SJSA1 (cell line): ENCODE measurements at places on chromosomes 12 and 14. TPM values are rescaled to one million over a fixed set of nuclear protein-coding genes. Genes with fewer than 3 reads are reported as not detected.

Gene ACOT4
- 1.1 and 2.1 TPM in 2 replicates for total RNA-seq

Gene TMTC1
- total RNA-seq, result 0.21 TPM in 1 of 2 replicates, not detected in the other

Gene CCDC91
- total RNA-seq, result 9.2 and 35.6 TPM in 2 replicates

Gene KRT72
- total RNA-seq, result not detected in 2 replicates

GRCh38 chr12:50545786-50546185 lies 41.0 kb downstream of the DIP2B start:
- H3K36me3 ChIP-seq, result no peaks in the 10 kb centered on the region
- H3K27me3 ChIP-seq, result no peaks in the 10 kb centered on the region
- no peak for DNase-seq

DNA sequence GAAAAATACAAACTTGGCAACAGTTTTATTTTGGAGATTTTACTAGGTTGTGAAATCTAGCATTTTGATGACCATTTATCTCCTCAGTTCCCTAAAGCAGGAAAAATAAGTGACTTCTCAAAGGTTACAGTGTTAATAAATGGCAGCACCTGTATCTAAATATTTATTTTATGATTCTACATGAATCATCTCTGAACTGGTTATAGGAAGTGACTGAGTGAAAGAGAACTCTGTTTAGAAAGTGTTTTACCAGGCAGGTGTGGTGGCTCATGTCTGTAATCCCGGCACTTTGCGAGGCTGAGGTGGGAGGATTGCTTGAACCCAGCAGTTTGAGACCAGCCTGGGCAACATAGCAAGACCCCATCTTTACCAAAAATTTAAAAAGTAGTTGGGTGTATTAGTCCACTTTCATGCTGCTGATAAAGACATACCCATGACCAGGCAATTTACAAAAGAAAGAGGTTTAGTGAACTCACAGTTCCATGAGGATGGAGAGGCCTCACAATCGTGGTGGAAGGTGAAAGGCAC lies 26.3 kb downstream of the MIPOL1 start:
- no peaks in the 10 kb centered on the region for H3K27me3 ChIP-seq
- no peaks in the 10 kb centered on the region for H3K36me3 ChIP-seq
- no peaks in the 10 kb centered on the region for H3K4me1 ChIP-seq
- no peak overlapping the region for H3K27ac ChIP-seq
- no peak overlapping the region for H3K4me3 ChIP-seq

DNA sequence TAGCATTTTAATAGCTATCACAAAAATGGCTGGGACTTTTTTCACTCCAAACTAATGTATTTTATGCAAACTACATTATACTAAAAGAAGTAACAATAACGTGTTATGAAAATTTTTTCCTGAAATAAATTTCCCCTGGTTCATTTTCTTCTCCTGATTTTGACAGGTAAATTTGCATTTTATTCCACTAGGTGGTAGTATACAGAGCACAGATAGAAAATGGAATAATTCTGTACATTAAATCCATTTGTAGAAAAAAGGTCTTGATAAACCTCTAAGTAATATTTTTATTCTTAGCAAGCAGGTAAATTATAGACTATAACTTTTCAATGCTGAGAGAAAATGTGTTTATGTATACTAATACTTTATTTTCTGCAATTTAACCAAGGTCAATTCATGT lies 96.5 kb downstream of the BCAT1 start:
- H3K4me1 ChIP-seq, result peaks cover 32% of the 10 kb centered on the region
- no peaks in the 10 kb centered on the region for H3K27me3 ChIP-seq
- no peak overlapping the region for H3K4me3 ChIP-seq
- DNase-seq, result no peak
- peaks cover 17% of the 10 kb centered on the region for H3K36me3 ChIP-seq

GRCh38 chr14:97854918-97855317 lies 1057.7 kb downstream of the VRK1 start:
- no peaks in the 10 kb centered on the region for H3K4me1 ChIP-seq
- no peak overlapping the region for H3K27ac ChIP-seq
- H3K36me3 ChIP-seq, result no peaks in the 10 kb centered on the region
- H3K27me3 ChIP-seq, result no peaks in the 10 kb centered on the region

DNA sequence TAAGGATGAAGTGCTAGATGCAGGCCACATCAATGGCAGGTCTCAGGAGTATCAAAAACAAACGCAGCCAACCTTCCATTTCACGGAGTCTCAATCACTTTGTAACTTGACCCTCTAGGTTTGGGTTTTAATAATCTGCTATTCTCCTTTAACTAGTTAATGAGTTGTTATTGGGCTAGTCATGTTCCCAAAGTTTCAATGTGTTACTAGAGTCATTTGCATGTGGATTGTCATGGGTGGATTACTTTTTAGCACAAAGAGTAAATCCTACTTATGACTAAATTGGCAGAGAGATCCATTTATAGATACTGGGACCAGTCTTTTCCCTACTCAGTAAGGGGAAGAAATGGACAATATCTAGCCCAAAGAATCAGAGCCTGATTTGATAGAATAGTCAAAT lies 151.0 kb downstream of the BCAT1 start:
- no peaks in the 10 kb centered on the region for H3K4me1 ChIP-seq
- no peaks in the 10 kb centered on the region for H3K27me3 ChIP-seq
- no peak overlapping the region for H3K4me3 ChIP-seq

DNA sequence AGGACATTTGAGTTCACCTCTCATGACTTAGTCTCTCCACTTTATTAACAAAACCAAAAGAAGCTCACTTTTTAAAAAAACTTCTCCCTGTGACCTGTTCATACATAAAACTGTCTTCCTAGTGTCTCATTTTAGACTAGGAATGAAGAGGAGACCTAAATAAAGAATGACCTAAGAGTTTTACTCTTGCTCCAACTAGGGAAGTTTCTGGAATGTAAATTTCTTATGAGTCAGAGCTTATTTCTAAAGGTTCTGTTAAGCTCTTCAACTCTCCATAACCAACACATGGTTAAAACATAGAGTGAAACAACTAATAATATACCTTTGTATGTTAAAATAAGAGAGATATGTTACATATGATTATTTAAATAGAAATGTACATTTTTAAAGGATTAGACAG lies 369.8 kb downstream of the EMP1 start:
- H3K36me3 ChIP-seq, result no peaks in the 10 kb centered on the region
- H3K4me3 ChIP-seq, result no peak overlapping the region
- no peaks in the 10 kb centered on the region for H3K4me1 ChIP-seq

DNA sequence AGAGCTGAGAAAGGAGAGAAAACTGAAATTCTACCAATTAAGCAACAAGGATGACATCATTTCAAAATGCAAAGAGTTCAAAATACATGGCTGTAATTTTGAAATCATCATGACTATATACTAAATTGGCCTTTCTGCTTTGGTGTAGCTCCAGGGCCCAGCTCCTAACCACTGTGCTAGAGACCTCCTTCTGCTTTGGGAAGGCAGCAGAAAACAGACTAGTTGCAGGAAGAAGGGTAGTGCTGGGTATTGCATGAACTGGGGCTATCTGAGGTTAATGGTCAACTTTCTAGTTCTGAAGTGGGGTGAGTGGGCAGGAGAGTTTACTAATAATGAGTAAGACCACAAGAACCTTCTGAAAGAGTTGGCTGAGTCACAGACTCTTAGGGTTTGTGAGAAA lies 66.2 kb downstream of the PTGER2 start:
- no peaks in the 10 kb centered on the region for H3K36me3 ChIP-seq
- no peak for DNase-seq
- peaks cover 4% of the 10 kb centered on the region; the same call in 1 of the 2 replicates for H3K4me1 ChIP-seq
- H3K27me3 ChIP-seq, result no peaks in the 10 kb centered on the region
- no peak overlapping the region for H3K4me3 ChIP-seq

DNA sequence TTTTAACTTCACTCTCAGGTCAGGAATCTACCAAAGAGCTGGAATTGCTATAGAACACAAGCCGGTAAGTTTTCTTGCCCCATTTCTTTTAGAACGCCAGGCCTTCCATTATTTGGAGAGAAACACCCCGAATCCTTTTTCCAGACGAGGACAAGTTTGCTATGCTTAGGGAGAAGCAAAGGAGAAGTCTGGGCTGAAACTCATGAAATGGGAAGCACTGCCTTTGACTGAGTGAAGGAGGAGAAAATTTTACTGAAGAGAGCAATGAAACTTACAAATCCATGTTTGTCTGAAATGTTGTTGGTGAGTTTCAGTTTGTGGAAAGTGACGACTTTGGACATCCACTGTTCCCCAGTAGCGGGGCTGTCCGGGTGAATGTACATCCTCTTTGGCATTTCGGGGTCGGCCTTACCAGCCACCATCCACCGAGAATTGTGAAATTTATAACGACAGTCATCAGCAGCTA lies 3.3 kb downstream of the TBX3 start:
- H3K27me3 ChIP-seq, result no peaks in the 10 kb centered on the region
- H3K27ac ChIP-seq, result peak overlapping the region; percentile 69
- DNase-seq, result no peak
- peaks cover 73% of the 10 kb centered on the region for H3K36me3 ChIP-seq
- H3K4me1 ChIP-seq, result peaks cover 46% of the 10 kb centered on the region
- peak overlapping the region; percentile 71 for H3K4me3 ChIP-seq

DNA sequence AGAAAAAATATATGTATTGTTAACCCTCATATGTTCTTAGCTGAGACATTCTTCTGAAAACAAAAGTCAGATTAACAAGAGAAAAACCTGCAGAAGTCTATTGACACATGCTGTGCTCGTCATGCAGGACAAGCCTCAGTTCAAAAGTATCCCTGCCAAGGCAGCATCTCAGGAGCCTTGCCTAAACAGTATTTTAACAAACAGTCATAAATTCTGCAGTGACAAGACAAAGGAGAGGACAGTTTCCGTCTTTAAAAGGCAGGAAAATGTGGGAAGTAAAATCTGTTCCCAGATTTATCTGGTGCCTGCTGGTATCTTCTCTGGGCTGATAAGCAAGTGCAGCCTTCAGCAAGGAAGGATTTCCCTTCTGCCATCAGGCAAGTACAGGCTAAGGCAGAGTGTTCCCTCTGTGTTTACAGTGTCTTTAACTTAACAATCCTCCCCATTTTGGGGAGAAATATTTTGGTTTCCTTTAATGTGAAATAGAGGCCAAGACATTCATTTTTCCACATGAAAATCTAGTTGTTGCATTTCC lies 480.2 kb upstream of the CCDC196 start:
- no peak overlapping the region for H3K4me3 ChIP-seq
- DNase-seq, result no peak
- no peaks in the 10 kb centered on the region for H3K4me1 ChIP-seq
- no peaks in the 10 kb centered on the region for H3K27me3 ChIP-seq

- H3K27me3 ChIP-seq, result peaks cover 57% of the 10 kb centered on the region
- no peak for DNase-seq
- no peaks in the 10 kb centered on the region for H3K36me3 ChIP-seq
- no peak within 1 kb of the TSS for H3K4me3 ChIP-seq
- no peak within 1 kb of the TSS for H3K27ac ChIP-seq
- peaks cover 46% of the 10 kb centered on the region for H3K4me1 ChIP-seq
Observed at GRCh38 chr12:48978291-48978740, at the start of gene WNT1. TSS of gene WNT1 (plus strand) at chr12:48978322. CDS start at chr12:48978651, 329 bp downstream.

DNA sequence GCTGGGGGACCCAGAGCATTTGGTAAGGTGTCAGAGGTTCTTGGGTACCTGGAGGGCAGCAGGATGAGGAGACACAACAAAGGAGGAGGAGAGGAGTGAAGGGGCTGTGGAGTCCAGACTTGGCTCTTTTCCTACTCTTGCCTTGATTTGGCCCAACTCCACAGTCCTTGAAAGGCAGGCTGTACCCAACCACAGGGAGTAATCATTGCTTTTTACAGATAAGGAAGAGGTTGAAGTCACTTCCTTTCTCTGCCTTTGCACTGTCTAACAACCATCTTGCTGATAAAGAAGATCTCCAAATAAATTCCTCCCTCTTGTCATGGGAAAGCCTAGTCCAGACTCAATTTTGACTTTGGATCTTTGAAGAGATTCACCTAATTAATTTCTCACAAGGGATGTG lies 226.8 kb upstream of the HMGA2 start:
- no peaks in the 10 kb centered on the region for H3K36me3 ChIP-seq
- no peak overlapping the region for H3K4me3 ChIP-seq
- no peak for DNase-seq
- H3K4me1 ChIP-seq, result peaks cover 24% of the 10 kb centered on the region
- no peaks in the 10 kb centered on the region for H3K27me3 ChIP-seq

GRCh38 chr12:91863702-91864101 lies 281.9 kb downstream of the BTG1 start:
- H3K4me1 ChIP-seq, result no peaks in the 10 kb centered on the region
- no peak overlapping the region for H3K27ac ChIP-seq
- H3K4me3 ChIP-seq, result no peak overlapping the region
- no peak for DNase-seq

- no peak overlapping the region for H3K27ac ChIP-seq
- no peak overlapping the region for H3K4me3 ChIP-seq
- H3K36me3 ChIP-seq, result peaks cover 39% of the 10 kb centered on the region
- DNase-seq, result no peak
- peaks cover 26% of the 10 kb centered on the region for H3K4me1 ChIP-seq
Observed at GRCh38 chr14:54585214-54585613, 18.3 kb downstream of the SAMD4A start.

GRCh38 chr12:45503899-45504298 lies 225.6 kb upstream of the ARID2 start:
- no peaks in the 10 kb centered on the region for H3K4me1 ChIP-seq
- no peak for DNase-seq
- no peaks in the 10 kb centered on the region for H3K27me3 ChIP-seq

DNA sequence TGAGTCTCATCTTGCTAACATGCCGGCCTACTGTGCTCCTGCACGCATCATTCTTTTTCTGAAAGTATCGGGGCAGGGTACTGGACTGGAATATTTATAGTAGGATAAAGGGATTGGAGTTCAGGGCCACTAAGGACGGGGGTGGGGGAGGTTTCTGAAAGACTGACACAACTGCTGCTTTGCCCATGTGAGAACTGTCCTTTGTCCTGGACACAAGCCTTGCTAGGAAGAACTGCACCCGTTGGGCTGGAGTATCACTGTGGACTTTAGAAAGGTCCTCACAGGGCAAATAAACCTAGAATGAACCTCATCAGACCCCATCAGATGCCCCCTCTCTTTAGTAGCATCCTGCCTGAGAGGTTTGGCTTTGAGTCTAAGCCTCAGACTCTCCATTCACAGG lies 87.6 kb downstream of the PRMT8 start:
- no peaks in the 10 kb centered on the region for H3K36me3 ChIP-seq
- H3K4me3 ChIP-seq, result no peak overlapping the region
- H3K27ac ChIP-seq, result no peak overlapping the region
- DNase-seq, result no peak
- no peaks in the 10 kb centered on the region for H3K4me1 ChIP-seq
- H3K27me3 ChIP-seq, result peaks cover 5% of the 10 kb centered on the region; the same call in 1 of the 2 replicates

- DNase-seq, result no peak
- no peak overlapping the region for H3K4me3 ChIP-seq
- H3K27ac ChIP-seq, result no peak overlapping the region
- H3K36me3 ChIP-seq, result no peaks in the 10 kb centered on the region
Observed at GRCh38 chr12:127761880-127762279, 505.1 kb upstream of the TMEM132C start.

DNA sequence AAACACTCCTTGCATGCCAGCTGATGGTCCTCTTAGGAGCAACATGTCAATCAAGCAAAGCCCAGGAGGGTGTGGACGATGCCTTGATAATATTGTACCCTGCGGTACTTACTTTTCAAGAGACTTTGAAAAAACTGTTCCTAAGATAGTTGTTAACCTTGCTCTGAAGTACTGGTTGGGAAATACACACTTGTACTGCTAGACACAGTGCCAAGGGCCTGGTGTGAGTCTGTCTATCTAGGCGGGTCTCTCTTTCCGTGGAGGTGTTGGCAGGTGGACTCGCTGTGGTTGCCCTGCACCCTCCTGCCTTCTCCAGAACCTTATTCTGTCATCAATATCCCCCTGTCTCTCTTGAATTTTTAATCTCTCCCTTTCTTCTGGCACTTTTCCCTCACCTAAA lies 189.4 kb downstream of the NRXN3 start:
- DNase-seq, result no peak
- H3K27ac ChIP-seq, result no peak overlapping the region
- H3K36me3 ChIP-seq, result no peaks in the 10 kb centered on the region
- no peak overlapping the region for H3K4me3 ChIP-seq
- no peaks in the 10 kb centered on the region for H3K4me1 ChIP-seq

GRCh38 chr14:93055651-93056115 lies 60.0 kb downstream of the ITPK1 start:
- no peak overlapping the region for H3K4me3 ChIP-seq
- DNase-seq, result no peak
- H3K4me1 ChIP-seq, result peaks cover 25% of the 10 kb centered on the region
- H3K27me3 ChIP-seq, result no peaks in the 10 kb centered on the region
- H3K36me3 ChIP-seq, result peaks cover 14% of the 10 kb centered on the region
